ENCODE measurements at places on chromosomes 12 and 14.
A peak's percentile ranks its signal among the peaks of the same experiment; 100 is the strongest.

DNA sequence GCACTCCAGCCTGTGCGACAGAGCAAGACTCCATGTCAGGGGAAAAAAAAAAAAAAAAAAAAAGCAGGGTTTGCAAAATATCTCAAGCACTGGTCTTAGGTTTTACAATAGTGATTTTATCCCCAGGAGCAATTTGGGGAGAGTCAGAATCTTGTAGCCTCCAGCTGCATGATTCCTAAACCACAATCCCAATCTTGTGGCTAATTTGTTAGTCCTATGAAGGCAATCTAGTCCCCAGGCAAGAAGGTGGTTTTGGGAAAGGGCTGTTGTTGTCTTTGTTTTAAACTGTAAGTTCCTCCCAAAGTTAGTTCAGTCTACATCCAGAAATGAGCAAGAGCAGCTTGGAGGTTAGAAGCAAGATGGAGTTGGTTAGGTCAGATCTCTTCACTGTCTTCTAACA, 135.7 kb downstream of the PLXNC1 start:
- DNase-seq, result no peak

DNA sequence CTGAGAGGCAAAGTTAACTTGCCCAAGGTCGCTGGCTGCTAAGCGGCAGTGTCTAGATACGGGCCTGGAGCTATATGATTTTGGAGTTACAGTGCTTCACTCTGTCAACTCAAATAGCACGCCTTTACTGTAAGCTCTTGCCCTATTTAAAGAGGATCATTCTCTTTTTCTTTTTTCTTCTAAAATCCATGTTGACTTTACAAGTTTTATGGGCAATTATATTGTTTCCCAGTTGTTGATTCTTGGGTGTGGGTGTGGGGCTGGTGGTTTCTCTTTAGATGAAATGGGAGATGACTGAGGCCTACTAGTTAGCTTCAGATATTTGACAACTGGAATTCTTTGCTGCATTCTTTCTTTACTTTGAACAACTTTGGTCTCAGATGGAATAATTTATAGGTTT, 70.7 kb downstream of the C12orf75 start:
- DNase-seq, result no peak

- DNase-seq, result no peak
These were observed 757 bp downstream of the SLC25A3 start for GRCh38 chr12:98594050-98594835.

GRCh38 chr12:116739381-116739887, 1.3 kb downstream of the RNFT2 start:
- DNase-seq, result no peak

DNA sequence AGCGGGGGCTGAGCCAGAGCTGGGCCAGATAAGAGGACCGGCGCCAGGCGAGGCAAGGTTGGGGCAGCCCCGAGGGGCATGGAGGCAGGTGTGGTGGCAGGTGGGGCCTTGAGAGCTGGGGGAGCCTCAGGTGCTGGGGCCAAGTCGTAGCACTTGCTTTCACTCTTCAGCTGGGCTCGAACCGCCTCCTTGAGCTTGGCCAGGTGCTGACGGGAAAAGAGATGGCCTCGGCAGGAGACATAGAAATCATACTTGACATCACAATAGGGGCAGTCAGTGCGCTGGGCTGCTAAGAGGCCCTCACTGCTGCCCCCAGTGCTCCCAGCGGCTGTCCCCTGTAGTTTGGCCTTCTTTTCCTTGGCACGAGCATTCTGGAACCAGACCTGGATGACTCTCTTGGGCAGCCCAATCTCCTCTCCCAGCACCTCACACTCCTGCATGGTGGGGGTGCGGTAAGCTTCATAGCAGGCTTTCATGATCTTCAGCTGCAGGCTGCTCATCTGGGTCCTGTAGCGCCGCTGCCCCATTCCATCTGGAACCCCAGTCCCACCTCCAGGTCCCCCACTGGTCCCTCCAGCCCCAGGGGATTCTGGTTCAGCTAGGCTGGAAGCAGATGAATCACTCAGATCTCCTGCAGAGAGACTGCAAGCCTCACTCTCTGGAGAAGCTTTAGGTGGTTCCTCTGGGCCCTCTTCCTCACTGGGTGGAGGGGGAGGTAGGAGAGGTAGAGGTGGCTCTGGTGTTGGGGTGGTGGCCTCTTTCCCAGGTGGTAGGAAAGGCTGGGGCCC, 28.1 kb downstream of the ZFHX2 start:
- no peak for DNase-seq

GRCh38 chr12:133057446-133057845, 20.1 kb downstream of the ZNF84 start:
- DNase-seq, result no peak

DNA sequence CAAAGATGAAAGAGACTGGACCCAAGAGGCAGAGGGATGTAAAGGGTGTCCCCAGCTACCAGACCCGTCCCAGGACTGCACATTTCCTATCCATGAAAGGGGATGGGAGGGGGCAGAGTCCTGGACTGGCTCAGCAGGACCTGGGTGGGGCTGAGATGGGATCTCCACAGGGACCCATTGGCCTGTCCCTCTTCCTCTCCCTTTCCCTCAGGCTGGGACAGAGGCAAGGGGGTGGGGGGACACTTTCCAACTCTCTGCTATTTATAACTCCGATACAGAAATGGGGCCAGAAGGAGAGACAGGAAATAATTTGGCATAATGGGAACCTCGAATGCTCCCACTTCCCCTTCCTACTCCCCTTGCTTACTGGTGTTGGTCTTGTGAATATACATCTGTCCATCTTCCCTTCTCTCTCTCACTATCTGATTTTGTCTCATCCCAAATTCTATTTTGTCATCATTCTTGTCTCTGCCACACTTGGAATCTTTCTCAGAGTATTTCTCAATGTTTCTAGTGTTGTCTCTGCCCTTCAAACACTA, 1.1 kb upstream of the ITGA7 start:
- no peak for DNase-seq

- DNase-seq, result no peak
These were observed 138.5 kb upstream of the SRRM4 start for GRCh38 chr12:118842866-118843265.

- DNase-seq, result peak; percentile 81
These were observed 20.5 kb downstream of the ZDHHC22 start for GRCh38 chr14:77120771-77121743.

GRCh38 chr12:124385219-124385969, 90.5 kb downstream of the RFLNA start:
- no peak for DNase-seq

DNA sequence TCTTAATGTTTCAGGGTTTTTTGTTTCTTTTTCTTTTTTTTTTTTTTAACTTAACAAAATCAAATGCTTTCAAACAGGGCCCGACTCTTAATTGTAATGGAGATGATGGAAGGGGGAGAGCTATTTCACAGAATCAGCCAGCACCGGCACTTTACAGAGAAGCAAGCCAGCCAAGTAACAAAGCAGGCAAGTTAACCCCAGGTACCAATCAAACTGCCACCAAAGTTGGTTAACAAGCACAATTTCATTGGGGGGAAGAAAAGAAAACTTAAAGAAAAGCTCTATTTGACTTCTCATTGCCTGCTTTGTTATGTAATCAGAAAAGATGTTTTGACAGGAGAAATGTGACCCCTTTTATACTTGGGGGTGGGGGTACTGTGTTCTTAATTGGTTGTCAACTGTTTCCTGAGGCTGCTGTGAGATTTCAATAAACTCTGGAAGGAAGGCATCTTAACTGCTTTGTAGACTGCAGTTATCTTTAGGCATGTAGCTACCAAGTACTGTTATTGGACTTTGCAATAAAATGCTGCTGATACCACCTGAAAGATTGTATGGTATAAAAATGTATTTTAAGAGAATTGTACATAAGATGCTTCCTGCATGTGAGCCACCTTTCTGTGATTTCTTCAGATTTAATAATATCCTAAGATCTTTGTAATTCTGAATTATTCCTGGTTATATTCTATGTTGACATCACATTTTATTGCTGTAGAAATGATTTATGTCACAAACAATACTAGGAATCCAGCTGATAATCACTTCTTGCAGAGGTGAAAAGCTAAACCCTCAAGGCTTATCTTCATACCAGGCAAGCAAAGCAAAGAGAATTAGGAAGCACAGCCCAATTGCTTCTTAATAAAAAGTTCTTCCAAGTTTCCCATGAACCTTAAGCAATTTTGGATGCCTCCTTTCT, 26.9 kb downstream of the MAPKAPK5 start:
- DNase-seq, result no peak

DNA sequence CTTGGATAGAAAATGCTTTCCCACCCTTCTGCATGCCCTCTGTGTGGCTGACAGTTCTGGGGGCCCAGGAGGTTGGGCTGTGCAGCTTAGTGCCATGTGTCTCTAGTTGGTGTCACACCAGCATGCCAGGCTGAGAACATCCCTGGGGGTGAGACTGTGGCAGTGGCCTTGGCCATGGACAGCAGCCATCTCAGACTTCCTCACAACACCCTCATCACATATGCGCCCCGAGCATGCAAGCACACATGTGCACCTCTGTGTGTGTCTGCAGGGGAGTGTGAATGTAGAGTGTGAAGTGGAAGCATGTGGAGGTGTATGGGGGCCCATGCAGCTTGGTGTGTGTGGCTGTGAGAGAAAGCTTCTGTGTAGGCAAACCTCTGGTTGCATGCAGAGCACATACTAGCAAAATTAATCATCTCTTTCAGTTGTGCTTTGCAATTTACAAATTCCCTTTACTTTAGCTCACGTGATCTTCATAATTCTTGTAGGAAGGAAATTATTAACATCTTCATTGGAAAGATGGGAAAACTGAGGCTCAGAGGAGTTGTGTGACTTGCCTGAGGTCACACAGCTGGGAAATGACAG, 8.4 kb downstream of the ASIC1 start:
- DNase-seq, result no peak

DNA sequence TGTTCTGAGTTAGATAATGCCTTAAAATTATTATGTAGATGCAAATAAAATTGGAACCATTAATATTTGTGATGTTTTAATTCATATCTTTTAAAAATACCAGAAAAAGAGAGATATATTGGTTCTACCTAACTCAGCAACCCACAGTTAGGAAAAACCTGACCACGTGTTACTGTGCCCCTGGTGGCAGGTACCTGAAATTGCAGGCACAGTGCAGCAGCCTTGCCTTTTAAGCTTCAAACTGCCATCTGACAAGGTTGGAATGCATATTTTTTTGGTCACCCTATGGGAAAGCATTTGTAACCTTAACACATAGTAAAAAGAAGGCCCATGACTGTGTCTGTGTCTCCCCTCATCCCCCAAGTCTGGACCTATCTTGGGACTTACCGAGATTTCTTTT, 109.4 kb upstream of the NOS1 start:
- DNase-seq, result no peak

GRCh38 chr12:117192057-117192456, 1.8 kb upstream of the FBXO21 start:
- no peak for DNase-seq

- no peak for DNase-seq
These were observed 25.3 kb downstream of the CMKLR1 start for GRCh38 chr12:108313606-108314351.

DNA sequence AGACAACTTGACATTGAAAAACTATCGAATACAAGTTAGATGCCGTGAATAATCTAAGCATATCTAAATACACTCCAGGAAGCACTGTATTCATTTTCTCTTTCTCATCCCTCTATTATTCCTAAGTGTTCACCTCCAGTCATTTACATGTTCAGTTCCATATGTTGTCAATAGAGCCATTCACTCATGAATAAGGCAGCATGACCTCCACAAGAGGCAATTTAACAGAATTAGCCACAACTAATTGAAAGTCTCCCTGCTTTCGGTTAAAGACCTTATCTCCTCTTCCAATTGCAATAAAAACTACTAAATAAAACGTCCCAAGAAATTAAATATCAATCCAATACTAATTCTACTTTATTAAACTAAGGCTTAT, 1.8 kb downstream of the LRIG3 start:
- peak; percentile 28 for DNase-seq

GRCh38 chr14:35829449-35829848, 3.3 kb downstream of the BRMS1L start:
- no peak for DNase-seq

GRCh38 chr12:57452181-57452936, 2.7 kb upstream of the INHBE start:
- peak; percentile 79 for DNase-seq

- no peak for DNase-seq
These were observed 99.2 kb downstream of the VEZT start for GRCh38 chr12:95316798-95317197.

DNA sequence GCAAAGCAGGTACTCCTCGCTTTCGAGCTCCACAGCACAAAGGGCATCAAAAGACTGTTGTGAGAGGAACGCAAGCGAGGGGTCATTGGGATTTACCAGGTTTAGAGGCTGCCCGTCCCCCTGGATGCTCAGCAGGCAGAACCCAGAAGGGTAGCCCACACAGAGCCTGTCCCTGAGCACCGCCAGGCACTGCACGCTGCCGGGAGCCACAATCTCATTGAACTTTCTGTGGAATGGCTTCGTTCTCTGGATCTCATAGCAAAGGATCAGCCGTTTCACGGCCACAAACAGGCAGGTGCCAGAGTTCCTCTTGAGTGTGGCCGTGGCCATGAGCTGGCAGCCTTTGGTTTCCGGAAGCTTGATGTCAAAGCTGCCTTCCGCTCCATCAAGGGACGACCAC, 21.5 kb downstream of the AMN start:
- no peak for DNase-seq

- no peak for DNase-seq
These were observed 17.8 kb upstream of the OXA1L start for GRCh38 chr14:22748631-22749068.

- DNase-seq, result no peak
These were observed 8.3 kb upstream of the CRY1 start for GRCh38 chr12:107101651-107102050.

DNA sequence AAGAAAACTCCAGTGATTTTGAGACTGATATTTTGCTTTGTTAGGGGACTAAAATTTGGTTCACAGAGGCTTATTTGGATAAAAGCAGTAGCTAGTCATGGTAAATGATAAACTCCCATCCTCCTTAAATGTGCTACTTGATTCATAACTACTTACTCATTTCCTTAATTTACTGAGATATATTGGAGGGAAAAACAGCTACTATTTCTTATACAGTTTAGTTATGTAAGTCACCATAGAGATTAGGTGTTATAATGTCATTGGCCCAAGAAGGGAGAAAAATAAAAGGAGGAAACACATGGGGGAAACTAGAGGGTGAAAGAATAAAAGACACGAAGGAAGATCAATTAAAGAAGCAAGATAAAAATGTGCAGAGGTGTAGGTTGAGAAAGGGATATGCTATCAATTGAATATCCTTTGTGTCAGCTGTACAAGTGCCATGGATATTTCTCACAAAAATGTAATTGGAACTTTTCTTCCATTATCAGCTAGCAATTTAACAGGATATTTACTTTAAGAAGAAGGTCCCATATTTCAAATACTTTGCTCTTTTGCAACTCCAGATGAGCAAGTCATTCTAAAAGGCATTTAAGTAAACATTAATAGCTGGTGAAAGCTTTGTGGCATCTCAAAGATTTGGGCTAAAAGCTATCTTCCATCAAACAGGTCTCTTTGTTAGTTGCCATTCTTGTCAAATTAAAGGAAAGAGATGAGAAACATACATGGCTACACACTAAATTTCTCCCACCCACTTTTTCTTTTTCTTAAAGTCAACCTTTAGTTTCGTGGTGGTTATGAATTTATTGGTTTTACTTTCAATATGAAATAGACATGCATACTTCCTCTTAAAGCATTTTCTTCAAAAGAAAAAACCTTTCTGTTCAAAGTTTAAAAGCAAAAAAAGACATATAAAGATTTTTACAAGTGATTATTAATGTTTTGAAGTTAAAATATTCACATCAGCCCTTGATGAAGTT, 439.5 kb downstream of the CCER1 start:
- no peak for DNase-seq

GRCh38 chr14:46989566-46989965, 338.0 kb upstream of the RPL10L start:
- DNase-seq, result peak; percentile 45

Measured in NCI-H524 treated with DMSO at 0.1 percent for 48 hours (cell line).